ENCODE measurements at places on chromosomes 16 and 17. TPM values are rescaled to one million over a fixed set of nuclear protein-coding genes. Genes with fewer than 3 reads are reported as not detected.

ASGR2 gene
- total RNA-seq, result not detected

FSCN2 gene
- total RNA-seq, result 0.58 TPM

PMFBP1 gene
- total RNA-seq, result 0.64 TPM

RAB26 gene
- 0.21 TPM for total RNA-seq

ETV4 gene
- 2.9 TPM for total RNA-seq

- DNase-seq, result peak; percentile 73
Measured at GRCh38 chr17:43766413-43767052, 7.9 kb upstream of the SOST start.

GRCh38 chr17:79188048-79188447 is 113.4 kb downstream of the ENGASE start:
- peak; percentile 51 for DNase-seq

DNA sequence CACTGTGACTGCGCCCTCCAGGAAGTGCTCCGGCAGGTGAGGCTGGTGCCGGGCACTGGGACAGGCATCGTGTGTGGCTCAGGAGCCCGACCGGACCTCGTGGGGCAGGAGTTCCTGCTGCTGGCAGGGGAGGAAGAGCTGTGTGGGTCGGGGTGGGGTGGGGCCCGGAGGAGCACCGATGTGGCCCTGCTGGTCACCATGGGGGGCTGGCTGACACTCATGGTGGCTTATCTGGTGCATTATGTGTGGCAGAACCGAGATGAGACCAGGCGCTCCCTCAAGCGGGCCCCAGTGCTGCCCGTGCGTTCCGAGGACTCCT is 16.8 kb downstream of the LRRC3C start:
- DNase-seq, result no peak

GRCh38 chr17:45325810-45326209 is 9.0 kb upstream of the MAP3K14 start:
- DNase-seq, result no peak

GRCh38 chr16:72224260-72224768 is 52.4 kb upstream of the PMFBP1 start:
- no peak for DNase-seq

DNA sequence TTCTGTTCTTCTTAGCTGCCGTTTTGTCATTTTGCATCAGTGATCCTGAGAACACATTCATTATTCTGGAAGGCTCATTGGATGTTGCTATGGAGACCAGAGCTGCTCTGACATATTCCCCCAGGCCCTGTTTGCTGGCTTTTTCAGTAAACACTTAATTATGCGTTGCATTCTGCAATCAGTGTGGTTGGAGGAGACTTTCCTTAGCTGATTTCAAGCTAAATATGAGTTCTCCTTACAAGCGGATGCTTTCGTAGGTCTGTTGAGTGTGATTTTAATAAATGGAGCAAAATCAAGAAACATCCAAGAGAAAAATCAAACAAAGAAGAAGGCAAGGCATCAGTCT is 38.2 kb upstream of the NUDT7 start:
- no peak for DNase-seq

GRCh38 chr17:68095205-68095811 is 59.8 kb downstream of the KPNA2 start:
- DNase-seq, result no peak

DNA sequence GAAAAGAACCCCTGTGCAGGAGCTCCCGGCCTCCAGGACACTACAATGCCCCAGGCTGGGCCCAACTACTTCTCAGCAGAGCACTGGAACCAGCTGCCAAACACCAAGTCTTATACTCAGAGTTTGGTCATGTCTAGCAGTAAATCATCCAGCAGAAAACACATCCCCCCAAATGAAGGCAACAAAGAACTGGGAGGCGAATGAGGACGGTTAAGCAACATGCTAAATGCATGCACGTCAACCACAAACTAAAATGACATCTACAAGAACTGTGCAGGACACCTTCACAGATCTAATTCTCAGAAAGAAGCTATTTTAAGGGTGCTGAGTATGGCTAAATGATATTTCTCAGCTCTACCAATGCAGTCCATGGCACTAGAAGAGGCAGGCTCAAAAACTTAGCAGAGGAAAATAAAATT is 7.6 kb upstream of the IRX5 start:
- no peak for DNase-seq

DNA sequence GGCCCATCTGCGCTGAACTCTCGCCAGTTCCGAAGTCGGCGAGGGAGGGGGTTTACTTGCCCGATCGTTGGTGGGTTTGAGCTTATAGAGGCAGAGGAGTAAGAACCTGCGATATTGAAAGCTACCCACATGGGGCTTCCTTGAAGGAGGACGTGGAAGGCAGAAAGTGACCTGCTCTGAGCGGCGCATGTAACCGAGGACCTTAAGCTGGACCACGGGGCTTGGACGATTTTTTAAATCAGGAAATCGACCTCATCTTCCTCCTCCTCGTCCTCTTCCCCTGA is 2.0 kb downstream of the PRAC2 start:
- DNase-seq, result no peak

GRCh38 chr17:39678340-39679116 is 9.3 kb downstream of the PGAP3 start:
- DNase-seq, result no peak

DNA sequence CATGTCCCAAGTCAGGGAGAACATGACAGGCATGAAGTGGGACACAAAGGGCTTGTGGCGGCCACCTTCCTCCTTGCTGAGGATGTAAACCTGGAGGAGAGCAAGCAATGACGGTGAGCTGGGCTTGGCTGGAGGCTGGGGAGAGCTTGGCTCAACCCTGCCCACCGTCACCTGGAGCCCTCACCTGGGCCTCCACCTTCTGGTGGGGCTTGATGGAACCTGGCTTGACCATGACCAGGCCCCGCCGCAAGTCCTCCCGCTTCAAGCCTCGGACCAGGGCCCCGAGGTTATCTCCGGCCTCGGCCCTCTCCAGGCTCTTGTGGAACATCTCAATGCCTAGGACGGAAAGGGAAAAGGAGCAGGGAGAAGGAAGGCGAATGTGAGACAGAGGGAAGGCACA is 2.4 kb downstream of the TUFM start:
- DNase-seq, result no peak

- no peak for DNase-seq
Measured at GRCh38 chr16:77093999-77094398, 97.0 kb upstream of the MON1B start.

GRCh38 chr16:56625140-56625942 is at the start of gene MT1E:
TSS of gene MT1E (plus strand) at chr16:56625781. CDS start at chr16:56625852, 71 bp downstream.
- DNase-seq, result peak; percentile 82

DNA sequence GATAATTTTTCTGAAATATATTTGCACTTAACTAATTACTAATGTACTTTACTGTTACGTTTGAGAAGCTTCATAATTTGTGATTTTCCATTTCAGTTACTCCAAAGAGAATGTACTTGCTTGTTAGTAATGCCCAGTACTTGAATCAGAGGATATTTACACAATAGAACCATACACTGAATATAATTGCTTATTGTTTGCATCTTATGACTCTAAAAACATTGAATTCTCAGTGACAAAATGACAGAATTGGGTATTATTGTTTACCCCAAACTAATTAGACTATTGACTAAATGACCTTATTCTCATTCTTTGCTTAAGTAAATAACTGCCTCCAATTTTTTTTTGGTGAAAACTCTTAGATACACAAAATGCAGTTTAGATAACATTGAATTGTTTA is 8.9 kb downstream of the CCP110 start:
- no peak for DNase-seq

GRCh38 chr17:39015546-39015935 is 48.3 kb upstream of the FBXO47 start:
- DNase-seq, result no peak

Measured in activated CD4-positive, alpha-beta T cell treated with anti-CD3 and anti-CD28 coated beads for 36 hours (primary cell).